ENCODE measurements at places on chromosomes 5 and 9. TPM values are rescaled to one million over a fixed set of nuclear protein-coding genes. Genes with fewer than 3 reads are reported as not detected.

DNA sequence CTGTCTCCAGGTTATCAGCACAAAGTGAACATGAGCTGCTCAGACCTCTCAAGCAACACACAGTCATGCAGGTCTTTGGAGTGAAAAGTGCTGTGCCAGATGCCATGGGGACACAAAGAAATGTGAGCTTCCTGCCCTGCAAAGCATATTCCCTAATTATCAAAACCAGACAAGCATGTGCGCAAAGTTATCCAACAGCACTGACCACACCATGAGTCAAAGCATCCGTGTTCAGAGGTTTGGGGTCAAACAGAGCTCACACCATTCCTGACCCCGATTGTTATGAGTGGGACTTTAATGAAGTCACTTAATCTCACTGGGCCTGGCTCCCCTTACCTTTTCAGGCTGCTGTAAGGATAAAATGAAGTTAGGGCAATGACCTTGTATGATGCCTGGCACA is 138.5 kb downstream of the SLIT3 start:
- no peaks in the 10 kb centered on the region for H3K27me3 ChIP-seq
- H3K4me3 ChIP-seq: no peak overlapping the region
- H3K36me3 ChIP-seq: no peaks in the 10 kb centered on the region
- H3K4me1 ChIP-seq: no peaks in the 10 kb centered on the region

The SLC36A3 gene
- not detected for total RNA-seq

The SLC4A9 gene
- 0.17 TPM for total RNA-seq

The CATSPER3 gene
- not detected for total RNA-seq

DNA sequence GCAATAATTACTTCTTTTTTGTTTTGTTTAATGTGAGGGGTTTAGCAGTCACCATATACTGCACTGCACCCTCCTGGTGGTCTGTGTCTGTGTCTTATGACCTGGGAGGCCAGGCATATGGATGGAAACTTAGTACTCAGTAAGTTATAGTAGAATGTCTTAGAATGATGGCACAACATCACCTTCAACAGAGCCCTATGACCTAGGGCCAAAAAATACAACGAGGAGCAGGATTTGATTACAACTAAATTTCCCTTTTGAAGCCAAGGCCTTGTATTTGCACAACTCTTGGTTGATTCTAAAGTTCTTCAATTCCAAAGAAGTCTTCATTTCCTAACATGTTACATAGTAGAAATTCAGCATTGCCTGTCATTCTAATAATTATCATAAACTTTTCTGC is 422.1 kb upstream of the PIK3R1 start:
- H3K27ac ChIP-seq: no peak overlapping the region
- no peak for DNase-seq
- H3K4me1 ChIP-seq: no peaks in the 10 kb centered on the region
- H3K4me3 ChIP-seq: no peak overlapping the region
- H3K36me3 ChIP-seq: no peaks in the 10 kb centered on the region

The FOXD4L6 gene
- total RNA-seq: not detected

The GNPDA1 gene
- 29.0 TPM for total RNA-seq
